Stimulated activated CD4-positive, alpha-beta T cell treated with anti-CD3 and anti-CD28 coated beads, Interleukin-4, amount 100 ng/mL, for 4 hours (primary cell): ENCODE measurements at places on chromosomes 4 and X.

GRCh38 chr4:92969650-92970379 lies 666.0 kb downstream of the GRID2 start:
- DNase-seq = no peak

GRCh38 chr4:126957556-126957955 lies 675.2 kb upstream of the INTU start:
- no peak for DNase-seq

GRCh38 chr4:82797405-82798111 lies 1.0 kb downstream of the SCD5 start:
- no peak for DNase-seq

- DNase-seq = no peak
Measured at GRCh38 chr4:40621229-40621591, 8.5 kb downstream of the RBM47 start.

DNA sequence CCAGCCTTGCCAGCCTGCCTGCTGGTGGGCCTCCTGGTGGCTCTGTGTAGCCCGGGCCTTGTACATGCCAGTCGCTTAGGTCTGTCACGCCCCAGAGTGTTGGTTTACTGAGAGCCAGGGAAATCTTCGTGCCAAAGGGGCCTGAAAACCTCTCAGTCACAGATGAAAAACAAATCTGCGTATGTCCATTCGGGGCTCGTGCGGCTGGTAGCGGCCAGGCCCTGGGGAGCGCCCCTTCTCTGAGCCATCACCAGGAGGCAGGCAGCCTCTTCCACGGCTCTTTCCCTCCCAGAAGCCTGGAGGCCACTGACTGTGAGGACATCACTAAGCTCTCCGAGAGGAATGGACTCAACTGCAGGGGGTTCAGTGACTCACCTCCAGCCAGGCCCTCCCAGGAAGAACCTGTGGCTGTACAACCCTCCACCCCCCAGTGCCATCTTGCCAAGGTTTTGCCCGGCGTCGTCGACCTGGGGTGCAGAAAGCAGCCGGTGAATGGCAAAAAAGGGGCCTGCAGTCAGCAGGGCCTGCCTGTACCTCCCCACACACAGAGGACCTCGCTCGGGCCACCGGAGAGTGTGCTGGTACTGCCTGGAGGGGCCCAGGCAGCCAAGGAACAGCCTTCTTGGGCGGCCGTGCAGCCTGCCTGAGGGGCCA lies 162.2 kb downstream of the BCOR start:
- DNase-seq = no peak

- DNase-seq = no peak
Measured at GRCh38 chr4:92183825-92184224, 119.9 kb upstream of the GRID2 start.

- no peak for DNase-seq
Measured at GRCh38 chr4:38684951-38685844, 21.2 kb downstream of the KLF3 start.

- no peak for DNase-seq
Measured at GRCh38 chrX:20680998-20681397, 414.3 kb upstream of the RPS6KA3 start.
